ENCODE measurements at places on chromosomes 5 and 9.
A peak's percentile ranks its signal among the peaks of the same experiment; 100 is the strongest.

DNA sequence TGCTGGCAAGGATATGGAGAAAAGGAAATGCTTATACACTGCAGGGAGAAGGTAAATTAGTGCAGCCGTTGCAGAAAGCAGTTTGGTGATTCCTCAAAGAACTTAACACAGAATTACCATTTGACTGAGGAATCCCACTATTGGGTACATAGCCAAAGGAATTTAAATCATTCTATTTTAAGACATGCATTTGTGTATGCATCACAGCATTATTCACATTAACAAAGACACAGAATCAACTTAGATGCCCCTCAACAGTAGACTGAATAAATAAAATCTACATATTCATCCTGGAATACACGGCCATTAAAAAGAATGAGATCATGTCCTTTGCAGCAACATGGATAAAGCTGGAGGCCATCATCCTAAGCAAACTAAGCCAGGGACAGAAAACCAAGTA is 510.1 kb upstream of the CDH9 start:
- no peak for DNase-seq

GRCh38 chr5:131536211-131536826 is 98.7 kb downstream of the RAPGEF6 start:
- no peak for DNase-seq

DNA sequence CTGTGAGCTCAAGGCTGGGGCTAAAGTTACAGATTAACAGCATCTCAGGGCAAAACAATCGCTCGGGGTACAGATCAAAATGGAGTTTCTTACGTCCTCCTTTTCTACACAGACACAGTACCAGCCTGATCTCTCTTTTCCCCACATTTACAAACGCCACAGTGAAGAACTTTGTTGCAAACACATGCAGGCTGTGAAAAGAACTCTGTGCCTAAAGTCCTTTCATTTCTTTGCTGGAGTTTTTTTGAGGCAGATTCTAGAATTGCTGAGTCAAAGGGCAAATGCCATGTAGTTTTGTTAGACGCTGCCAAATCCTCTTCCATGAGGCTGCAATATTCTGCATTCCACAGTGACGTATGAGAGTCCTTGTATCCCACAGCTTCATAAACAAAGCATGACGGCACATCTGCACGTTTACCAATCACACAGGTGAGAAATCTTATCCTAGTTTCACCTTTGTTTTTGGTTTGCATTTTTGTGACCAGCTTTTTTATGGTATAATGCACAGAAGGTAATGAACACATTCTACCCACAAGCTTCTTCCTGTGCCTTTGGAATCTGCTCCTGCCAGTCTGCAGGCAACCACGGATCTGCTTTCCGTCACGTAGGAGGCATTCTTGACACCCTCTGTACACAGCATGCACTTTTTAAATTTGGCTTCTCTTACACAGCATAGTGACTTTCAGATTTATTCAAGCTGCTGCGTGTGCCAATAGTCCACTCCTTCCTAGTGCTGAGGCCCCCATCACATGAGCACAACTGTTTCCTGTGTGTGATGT is 44.6 kb upstream of the LPCAT1 start:
- peak; percentile 63 for DNase-seq

GRCh38 chr9:132267660-132268059 is 87.1 kb downstream of the SETX start:
- no peak for DNase-seq

- no peak for DNase-seq
These were observed 27.4 kb downstream of the PCDH1 start for GRCh38 chr5:141850786-141851185.

DNA sequence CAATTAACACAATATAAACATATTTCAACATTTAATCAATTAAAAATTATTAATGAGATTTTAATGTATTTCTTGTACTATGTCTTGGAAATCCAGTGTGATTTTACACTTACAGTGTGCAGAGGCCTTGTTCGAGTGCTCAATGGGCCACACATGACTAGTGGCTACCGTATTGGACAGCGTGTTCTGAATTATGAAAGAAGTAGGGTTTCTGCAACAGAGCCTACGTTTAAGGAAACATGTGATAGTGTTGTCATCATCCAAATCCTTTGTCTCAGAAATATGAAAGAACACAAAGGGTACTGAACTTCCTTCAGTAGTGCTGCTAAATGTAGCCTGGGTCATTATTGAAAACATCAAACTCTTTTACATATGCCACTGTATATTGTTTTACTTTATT is 29.5 kb downstream of the NPR3 start:
- no peak for DNase-seq

DNA sequence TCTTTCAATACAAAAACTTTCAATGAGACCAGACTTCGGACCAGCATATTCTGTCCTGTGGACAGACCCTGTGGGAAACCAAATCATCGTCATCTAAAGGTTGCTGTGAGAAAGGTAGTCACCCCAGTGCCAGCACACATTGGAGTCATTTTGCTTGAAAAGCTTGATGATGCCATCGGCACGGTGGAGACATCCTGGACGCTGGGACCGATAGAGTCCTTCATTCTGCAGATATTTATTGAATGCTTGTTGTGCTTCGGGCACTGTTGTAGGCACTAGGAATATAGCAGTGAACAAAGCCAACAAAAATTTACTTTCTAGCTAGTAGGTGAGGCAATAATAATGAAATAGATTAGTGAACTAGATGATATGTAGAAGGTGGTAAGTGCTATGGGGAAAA is 34.9 kb downstream of the SNX18 start:
- DNase-seq, result no peak

GRCh38 chr9:137446851-137447471 is 5.8 kb upstream of the ENTPD8 start:
- no peak for DNase-seq

DNA sequence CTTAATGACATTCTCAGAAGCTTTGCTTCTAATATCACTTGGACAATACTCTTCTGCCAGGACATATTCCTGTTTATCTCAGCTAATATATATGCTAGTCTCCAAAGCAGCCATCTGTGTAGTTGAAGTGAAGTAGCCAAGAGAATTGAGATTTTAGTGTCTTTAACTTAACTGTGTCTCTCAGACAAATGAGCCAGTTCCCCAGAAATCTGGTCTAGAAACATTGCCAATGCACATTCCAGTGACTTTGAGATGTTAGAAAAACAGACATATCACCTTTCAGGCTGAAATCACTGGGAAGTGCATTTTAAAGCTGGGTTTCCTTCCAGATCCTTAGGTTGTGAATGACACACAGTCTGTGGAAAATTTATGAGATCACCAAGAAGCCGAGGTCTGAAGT is 114.6 kb downstream of the MTX3 start:
- no peak for DNase-seq

- no peak for DNase-seq
These were observed 989.8 kb downstream of the TLE1 start for GRCh38 chr9:80699511-80699998.

DNA sequence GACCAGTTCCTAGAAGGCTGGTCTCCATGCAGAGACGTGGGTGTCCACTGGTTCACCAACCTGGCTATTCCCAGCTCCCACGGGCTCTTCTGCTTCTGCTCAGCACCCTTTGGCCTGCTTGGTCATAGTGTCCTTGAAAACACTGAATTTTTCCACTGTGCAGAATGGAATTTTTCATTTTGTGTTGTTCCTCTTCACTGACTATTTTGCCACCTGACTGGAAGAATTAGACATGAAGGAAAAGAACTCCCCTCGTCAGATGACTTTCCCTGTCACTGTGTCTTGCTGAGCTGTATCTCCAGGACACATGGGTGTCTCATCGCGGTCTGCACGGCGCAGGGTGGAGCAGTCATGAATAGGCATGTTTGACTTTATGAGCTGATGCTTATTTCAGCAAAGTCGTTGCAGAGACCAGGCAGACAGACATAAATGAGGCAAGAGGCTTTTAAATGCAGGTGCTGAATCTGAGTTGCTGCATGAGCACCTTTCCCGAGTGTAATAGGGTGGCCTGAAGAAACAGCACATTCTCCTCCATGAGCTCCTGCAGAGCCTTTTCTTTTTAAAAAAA is 50.2 kb upstream of the SEMA4D start:
- DNase-seq, result no peak

DNA sequence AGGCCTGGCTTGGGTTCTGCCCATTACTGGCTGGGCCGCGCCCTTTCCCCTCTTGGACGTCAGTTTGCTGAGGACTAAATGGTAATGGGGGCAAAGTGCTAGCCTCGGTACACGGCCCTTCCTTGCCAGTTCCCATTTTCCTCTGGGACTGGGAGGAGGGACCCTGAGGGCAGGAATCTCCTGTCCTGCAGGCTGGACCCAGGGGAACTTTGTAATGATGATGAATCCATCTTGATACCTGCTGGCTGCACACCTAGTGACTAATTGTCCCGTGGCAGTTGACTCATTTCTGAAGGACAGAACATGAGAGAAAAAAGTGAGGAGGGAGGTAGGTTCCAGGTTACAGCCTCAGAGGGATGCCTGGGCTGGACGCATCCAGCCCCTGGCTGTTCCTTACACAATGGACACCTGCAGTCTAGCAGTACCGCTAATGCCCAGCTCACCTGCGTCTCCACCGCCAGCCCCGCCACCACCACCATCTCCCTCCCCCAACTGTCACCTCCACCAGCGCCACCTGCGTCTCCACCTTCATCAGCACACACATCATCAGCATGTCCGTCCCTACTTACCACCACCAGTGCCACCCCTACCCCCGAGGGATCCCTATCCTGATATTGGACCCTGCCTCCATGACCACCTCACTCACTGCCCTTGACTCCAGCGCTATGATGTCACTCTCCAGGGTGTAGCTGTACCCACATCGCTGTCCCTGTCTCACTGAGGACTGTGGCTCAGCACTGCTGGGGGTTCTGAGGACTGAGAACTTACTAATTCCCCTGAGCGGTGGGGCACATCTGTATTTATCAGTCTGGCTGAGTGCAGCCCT is 4.3 kb downstream of the CDHR2 start:
- no peak for DNase-seq

DNA sequence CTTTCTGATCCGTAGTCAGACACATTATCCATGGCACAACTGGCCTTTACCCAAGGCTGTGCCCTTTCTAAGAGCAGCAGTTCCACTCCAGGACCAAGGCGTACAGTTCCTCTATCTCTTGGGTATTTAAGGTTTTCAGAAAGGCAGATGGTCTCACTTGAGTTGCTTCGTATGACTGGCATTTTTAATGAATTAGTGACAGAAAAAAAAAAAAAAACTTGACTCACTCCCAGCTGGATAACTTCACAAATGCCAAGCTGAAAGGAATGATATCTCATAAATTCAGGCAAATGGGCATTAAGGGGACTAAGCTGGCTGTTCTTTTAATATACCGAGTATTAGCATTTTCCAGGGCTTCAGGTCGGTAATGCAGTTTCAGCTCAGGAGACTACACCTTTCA is 60.7 kb downstream of the SLC24A2 start:
- no peak for DNase-seq

GRCh38 chr9:22813529-22813928 is 366.9 kb downstream of the DMRTA1 start:
- DNase-seq, result no peak

DNA sequence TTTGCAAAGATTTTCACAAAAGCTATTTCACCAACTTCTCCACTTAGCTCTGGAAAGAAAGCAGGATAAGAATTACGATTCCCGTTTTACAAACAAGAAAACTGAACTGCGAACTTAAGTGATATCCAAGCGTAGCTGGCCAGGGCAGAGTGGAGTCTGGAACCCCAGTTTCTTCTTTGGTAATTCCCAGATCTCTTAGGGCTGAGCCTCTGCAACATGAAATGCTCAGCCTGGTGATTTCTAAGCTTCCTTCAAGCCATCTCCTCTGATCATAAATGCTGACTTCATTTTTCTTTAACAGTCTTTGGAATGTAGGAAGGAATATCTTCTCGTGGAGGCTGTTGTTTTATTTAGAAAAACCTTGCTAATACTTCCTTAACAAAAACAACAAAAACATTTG is 620.0 kb downstream of the CCDC171 start:
- DNase-seq, result no peak

DNA sequence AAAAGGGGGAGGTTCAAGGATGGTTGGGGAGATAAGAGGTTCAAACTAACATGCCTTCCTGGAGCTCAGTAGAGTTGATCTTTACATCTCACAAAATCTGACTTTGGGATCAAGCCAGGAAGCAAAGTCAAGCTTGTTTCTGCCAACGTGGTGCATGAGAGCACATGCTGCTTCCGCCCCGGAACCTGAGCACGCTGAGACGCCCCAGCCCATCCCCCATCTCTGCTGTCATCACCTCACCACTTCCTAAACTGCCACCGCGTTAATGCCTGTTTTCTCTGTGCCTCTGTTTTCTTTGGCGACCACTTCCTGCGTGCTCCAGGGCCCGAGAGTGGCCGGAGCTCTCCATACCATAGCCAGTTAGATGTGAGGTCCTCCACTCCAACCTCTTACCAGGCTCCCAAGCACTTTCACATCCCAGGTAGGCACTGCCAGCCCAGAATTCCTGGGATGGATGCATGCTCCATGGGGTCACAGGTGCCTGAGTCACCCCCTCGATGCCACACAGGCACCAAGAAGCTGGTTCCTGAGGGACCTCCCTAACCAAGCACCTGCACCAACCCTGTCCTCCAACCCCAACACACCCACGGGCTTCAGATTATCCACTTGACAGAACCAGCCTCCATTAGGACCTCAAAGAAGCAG is 31.2 kb upstream of the AFAP1L1 start:
- no peak for DNase-seq

DNA sequence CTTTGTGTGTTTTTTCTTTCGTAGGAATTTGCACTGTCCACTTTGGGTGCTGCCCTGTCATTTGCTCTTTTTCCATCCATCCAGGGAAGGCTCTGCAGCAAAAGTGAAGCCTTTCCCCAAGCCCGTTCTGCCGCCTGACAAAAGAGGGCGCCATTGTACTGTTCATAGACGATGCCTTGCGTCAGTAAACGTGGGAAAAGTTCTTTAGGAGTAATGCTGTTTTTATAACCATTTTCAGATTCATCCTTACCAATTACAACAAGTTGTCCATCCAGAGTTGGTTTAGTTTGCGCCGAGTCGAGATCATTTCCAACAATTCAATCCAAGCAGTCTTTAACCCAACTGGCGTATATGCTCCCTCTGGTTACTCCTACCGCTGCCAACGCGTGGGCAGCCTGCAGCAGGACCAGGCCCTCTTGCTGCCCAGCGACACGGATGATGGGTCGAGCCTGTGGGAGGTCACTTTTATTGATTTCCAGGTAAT is 34.3 kb upstream of the RPS23 start:
- DNase-seq, result no peak

GRCh38 chr5:113005454-113005853 is 28.9 kb downstream of the DCP2 start:
- DNase-seq, result no peak

- DNase-seq, result no peak
These were observed 17.2 kb upstream of the SIL1 start for GRCh38 chr5:139215107-139215975.
